CD4-positive, alpha-beta T cell treated with Interleukin-1 beta for 1 hour (primary cell): ENCODE measurements at places on chromosomes 1 and 21.

- DNase-seq: no peak
Measured at GRCh38 chr1:54396261-54396933, 9.8 kb downstream of the SSBP3 start.

DNA sequence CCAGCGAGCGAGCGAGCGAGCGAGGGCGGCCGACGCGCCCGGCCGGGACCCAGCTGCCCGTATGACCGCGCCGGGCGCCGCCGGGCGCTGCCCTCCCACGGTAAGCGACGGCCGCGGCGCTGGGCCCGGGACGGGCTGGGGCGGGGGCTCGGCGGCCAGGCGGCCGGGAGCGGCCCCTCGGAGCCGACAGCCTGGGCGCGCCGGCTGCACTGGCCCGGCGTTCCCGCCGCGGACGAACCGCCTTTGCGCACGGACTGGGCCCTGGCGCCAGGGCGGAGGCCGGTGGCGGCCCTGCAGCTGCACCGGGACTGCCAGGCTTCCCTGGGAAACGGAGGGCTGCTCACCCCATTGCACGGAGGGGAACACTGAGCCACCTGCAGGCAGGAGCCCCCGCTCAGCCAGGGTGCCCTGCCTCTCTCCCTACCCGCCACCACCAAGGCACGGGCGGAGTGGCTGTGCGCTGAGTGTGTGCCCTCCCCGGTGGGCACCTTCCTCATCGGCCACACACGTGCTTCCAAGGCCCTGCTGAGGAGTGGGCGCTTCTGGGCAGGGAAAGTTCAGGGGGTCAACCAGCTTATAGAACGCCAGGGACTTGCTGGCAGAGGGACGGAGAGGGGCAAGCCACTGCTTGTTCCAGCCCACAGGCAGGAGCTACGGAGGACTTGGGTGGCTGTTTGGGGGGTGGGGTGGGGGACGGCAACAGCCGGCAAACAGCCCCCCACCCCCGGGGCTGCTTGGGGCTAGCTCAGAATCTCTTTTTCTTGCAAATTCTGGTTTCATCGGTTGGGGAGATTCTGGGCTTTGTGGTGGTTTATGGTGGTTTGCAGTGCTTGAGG is 532 bp downstream of the CSF1 start:
- DNase-seq: no peak

- no peak for DNase-seq
Measured at GRCh38 chr1:190832511-190832910, 354.8 kb upstream of the BRINP3 start.

- peak; percentile 27 for DNase-seq
Measured at GRCh38 chr1:158972841-158973240, 36.9 kb upstream of the IFI16 start.
